ENCODE measurements at places on chromosomes 1 and 21.

- peak; percentile 74 for DNase-seq
Observed at GRCh38 chr1:19057784-19058475, 101.5 kb upstream of the IFFO2 start.

- DNase-seq, result no peak
Observed at GRCh38 chr1:216238844-216239243, 184.4 kb downstream of the USH2A start.

GRCh38 chr1:243413431-243414151, 157.8 kb downstream of the SDCCAG8 start:
- DNase-seq, result no peak

- DNase-seq, result peak; percentile 65
Observed at GRCh38 chr1:8317647-8318381, at the start of gene SLC45A1. Gene SLC45A1, plus strand, starts transcription at chr1:8318114. Its CDS starts 6,216 bp downstream, at chr1:8324330.

DNA sequence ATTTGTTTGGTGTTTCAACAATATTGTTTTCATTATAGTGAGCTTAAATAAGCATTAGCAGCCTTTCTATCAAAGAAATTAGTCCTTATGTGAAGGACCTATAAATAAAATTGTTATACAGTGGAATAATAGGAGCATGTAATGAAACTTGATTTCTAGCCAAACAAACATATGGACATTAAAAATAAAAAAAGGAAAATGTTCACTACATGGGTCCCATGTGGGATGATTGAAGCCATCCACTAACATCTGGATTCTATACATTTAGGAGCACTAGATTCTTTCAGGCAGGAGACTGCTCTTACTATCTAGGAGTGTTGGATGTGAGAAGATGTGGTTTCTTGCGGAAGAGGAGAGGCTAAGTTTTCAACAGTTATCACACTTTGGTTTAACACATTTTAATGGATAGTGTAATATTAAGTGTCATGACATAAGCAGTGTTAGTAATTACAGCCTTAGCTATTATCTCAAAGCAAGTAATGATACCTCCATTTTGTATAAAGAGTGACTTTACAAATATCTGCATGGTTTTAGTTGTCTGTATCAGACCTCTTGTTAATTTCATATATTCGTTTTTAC, 62.3 kb downstream of the LYPLAL1 start:
- DNase-seq, result no peak

- DNase-seq, result no peak
Observed at GRCh38 chr21:15370462-15370975, 305.7 kb upstream of the NRIP1 start.

DNA sequence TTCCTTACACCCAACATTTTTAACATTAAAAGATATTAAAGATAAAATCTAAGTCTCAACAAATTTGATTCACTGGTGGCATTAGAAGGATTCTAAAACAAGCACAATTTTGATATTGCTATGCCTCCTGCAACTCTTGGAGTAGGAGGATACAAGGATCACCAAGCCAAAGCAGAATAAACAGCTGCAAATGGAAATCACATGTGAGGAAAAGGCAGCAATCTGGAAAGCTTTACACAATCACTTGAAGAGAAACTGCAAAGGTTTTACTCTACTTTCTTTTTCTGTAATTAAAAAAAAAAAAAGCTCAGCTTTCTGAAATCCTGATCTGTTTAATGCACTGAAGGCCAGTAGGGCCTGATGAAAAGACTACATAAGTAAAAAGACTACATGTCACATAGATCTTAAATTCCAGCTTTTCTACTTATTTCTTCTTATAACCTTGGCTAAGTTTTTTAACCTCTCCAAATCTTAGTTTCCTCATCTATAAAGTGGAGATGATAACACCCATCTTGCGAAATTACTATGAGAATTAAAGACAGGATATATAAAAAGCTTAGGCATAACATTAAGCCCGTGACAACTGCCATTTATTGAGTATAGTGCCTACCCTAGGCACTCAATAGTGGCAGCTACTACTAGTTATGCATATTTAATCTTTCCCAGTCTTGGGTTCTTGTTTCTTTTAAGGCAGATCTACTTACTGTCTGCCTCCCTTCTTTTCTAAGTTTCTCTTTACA, 73.5 kb downstream of the EPS15 start:
- no peak for DNase-seq

GRCh38 chr1:30754684-30755171, 2.8 kb downstream of the LAPTM5 start:
- DNase-seq, result no peak

DNA sequence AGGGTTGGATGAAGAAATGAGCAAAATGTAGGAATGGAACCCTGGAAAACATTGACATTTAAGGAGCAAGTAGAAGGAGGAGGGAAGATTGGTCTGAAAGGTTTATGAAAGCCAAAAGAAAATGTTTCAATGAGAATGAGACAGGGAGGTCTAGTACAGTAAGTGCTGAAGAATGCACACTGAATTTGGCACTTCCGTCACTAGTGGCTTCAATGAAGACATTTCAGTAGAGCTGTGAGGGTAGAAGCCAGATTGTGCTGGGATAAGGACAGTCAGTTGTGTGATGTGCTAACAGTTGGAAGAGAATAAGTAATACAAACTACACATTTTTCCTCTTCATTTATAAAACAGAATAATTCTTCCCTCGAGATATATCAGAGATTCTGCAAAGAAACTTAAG, 17.1 kb downstream of the THEM4 start:
- no peak for DNase-seq

- no peak for DNase-seq
Observed at GRCh38 chr1:245220381-245220985, 65.7 kb downstream of the KIF26B start.

GRCh38 chr1:95728841-95729240, 494.8 kb downstream of the RWDD3 start:
- no peak for DNase-seq

DNA sequence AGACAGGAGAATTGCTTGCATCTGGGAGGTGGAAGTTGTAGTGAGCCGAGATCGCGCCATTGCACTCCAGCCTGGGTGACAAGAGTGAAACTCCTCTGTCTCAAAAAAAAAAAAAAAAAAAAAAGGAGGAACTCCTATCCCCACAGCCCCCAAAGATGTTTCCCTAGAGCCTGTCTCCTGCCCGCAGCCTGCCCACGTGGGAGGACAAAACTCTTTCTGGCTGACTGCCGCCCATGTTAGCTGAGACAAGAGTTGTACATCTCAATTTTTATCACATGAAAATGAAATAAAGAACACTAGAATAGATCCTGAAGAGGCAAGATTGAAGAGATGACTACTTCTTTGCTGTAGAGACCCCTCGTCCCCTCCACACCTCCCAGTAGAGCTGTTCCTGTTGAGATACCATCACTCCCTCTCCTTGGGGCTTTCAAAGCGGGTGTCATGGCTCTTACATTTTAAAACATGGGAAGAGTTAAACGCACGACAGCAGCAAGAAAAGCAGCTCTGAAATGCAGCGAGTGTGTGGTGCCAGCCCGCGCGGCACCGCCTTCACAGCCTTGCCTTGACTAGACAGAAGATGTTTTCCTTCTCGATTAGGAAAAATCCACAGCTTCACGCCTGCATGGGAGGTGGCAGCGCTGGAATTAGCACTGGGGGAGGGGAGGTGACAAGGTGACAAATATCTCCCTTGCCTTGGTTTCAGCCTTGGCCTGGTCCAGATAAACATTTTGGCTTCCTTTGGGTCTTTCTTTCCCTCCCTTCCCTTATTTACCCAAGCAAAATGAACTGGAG, 253.4 kb upstream of the CSF3R start:
- DNase-seq, result no peak

- DNase-seq, result no peak
Observed at GRCh38 chr21:32900814-32901213, 124.9 kb upstream of the OLIG2 start.

- no peak for DNase-seq
Observed at GRCh38 chr21:25649146-25649545, 10.1 kb downstream of the JAM2 start.

DNA sequence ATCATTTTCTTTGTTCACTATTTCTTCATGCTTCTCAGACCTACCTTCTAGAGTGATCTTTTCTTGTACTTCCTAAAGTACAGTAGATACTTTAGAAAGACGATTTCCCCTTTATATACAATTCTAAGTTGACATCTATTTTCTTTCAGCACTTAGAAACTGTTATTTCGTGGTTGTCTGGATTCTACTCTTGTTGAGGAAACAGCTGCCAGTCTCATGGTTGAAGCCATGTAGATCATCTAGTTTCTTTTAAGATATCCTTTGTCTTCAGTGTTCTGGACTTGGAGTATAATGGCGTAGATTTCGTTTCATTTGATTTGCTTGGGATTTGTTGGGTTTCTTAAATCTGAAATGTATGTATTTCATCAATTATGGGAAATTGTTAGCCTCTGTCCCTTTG, 67.6 kb downstream of the PKN2 start:
- DNase-seq, result no peak

DNA sequence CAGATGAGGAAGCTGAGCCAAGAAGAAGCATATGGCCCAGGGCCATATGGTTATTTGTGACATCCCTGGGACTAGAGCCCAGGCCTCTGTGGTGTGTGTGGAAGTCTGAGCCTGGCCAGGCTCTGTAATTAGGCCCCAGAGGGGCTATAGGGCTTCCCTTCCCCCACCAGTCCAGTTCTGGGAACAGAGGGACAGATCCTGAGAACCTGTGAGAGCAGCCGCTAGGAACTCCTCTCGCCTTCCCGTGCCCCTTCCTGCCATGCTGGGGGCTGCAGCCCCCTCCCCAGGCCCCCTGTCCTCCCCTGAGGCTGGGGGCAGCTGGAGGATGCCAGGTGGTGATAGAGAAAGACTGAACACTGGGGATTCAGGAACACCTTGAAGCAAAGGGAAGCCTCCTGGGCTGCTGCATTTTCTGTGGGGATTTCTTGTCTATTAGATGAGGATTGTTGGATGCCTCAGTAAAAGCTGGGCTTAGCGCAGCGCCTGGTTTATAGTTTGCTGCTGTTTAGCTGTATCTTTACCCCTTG, 33.3 kb downstream of the COQ8A start:
- DNase-seq, result no peak

- DNase-seq, result no peak
Observed at GRCh38 chr1:208108646-208109330, 135.4 kb downstream of the PLXNA2 start.

DNA sequence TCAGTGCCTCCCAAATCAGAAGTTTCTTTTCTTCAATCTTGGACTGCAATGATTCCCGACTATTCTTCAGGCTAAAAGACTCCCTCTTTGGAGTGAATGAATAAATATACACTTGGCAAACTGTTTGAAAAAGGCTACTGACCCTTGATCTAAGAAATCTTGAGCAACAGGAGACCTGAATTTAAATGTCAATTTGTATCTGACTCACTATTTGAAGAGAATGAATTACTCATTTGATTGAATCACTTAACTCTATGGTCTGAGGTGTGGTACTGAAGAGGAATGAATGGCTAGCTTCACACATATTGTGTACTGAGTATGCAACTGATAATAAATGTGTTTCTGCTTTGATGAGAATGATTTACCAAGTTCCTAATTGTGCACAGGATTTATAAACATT, 4.6 kb upstream of the SMG7 start:
- DNase-seq, result no peak

DNA sequence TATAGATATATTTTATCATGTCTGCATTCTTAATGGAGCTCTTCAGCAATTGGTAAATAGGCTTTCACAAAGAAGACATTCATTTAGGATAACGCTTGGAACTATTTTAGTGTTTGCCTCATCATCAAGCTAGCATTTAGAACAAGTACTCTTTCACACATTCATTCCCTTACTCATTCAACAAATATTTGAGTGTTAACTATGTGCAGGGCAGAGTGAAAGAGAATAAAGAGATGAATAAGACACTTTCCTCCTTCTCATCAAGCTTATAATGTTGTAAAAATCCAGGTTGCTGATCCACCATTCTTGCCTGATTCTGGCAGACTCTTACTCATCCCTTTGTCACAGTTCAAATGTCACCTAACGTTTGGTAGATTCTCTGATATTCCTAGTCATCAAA, 386.3 kb upstream of the BEND5 start:
- DNase-seq, result no peak

- DNase-seq, result no peak
Observed at GRCh38 chr1:230682274-230682673, 31.6 kb downstream of the AGT start.

GRCh38 chr1:200153277-200154055, 126.0 kb downstream of the NR5A2 start:
- DNase-seq, result no peak

DNA sequence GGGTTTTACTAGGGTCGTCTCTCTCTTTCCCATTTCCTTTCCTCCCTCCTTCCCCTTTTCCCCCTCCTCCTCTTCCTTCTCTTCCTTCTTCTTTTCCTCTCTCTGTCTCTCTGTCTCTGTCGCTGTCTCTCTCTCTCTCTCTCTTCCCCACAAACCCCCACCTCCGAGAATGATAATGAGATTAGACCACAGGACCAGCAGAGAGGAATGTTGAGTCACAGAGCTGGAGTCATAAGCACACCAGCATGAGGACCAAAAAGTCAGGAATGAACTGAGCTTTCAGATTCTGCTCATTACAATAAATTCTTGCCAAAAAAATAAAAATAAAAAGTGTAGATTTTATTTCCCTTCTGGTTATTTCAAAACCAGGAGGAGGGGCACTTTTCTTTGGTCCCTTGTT, 377.4 kb downstream of the LTN1 start:
- no peak for DNase-seq

- no peak for DNase-seq
Observed at GRCh38 chr1:76090283-76091203, 16.0 kb downstream of the ST6GALNAC3 start.

DNA sequence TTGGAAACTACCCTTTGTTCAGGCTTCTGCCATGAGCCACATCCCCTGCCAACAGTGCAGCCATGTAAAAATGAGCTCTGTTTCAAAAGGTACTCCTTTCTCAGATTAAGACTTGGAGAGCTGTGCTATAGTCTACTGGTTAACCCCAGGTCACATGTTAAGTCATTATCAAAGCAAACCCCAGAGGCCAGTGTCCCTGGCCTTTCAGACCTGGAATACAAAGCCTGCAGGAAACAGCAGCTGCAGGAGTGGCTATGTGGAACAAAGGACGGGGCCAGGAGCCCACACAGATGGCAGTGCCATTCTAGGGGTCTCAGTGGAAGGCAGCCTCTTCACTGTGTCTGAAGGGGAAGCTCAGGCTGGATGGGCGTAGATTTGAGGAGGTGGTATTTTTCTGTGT, 6.7 kb downstream of the ZNF496 start:
- no peak for DNase-seq

GRCh38 chr21:15741510-15741909, 11.7 kb downstream of the USP25 start:
- DNase-seq, result no peak
